Left cardiac atrium (tissue), 4 donors: ENCODE measurements at places on chromosomes 1 and 21.
A peak's percentile ranks its signal among the peaks of the same experiment; 100 is the strongest.

- no peak for DNase-seq
Observed at GRCh38 chr1:197868751-197869489, 33.5 kb upstream of the C1orf53 start.

GRCh38 chr1:99180343-99180808, 83.9 kb upstream of the PLPPR4 start:
- DNase-seq = peak; percentile 75

DNA sequence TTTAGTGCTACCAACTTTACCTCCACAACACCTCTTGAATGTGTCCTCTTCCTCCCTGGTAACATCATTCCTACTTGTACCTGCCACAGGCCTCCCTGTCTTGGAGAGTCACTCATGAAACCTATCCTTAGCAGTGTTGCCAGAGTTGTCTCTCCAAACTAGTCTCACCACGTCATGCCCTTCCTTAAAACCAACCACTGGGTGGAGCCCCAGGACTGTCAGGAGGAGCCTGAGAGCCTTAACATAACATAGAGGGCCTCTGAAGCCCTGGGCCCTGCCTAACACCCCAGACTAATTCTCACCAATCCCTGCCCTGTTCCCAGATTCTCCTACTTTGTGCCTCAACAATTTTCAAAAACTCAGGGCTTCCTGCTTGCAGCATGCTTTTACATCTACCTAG, 65.3 kb downstream of the ZNF697 start:
- DNase-seq = peak; percentile 55

DNA sequence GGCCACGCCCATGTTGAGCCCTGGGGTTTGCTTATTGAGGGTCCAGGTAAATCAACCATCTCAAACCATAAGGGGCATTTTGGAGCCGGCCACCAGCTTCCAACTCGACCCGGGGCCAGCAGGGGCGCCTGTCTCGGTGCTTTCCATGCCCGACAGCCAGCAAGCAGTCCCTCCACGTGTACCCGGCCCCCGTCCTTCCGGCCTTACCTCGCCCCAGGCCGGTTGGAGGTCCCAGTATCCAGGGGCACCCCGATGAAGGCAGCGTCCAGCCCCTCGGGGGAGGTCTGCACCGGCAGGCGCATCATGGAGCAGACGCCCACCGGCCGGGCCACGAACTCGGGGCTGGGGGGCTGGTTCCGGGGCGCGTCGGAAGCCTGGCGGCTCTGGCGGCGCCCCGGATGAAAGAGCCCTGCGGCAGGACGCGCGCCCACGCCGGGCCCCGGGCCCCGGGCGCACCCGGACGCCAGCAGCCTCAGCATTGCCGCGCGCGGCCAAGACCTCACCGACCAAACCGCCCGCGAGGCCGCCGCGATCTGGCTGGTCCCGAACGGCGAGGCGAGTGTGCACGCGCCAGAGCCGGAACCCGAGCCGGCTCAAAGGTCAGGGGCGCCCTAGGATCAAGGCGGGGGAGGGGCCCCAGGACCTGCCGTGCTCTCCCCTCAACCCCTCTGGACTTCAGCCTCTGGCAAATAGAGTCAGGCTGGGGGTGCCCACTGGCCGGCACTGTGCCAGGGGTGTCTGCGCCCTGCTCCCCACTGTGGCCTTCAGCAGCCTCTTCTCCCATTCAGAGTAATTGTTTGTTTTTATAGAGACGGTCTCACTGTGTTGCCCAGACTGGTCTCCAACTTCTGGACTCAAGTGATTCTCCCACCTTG, at the start of gene AGMAT:
TSS of gene AGMAT (minus strand) at position 563 of the 875 bp plus-strand sequence. CDS start at position 479, 84 bp downstream.
- DNase-seq = peak; percentile 48

GRCh38 chr1:162159515-162159914, 90.0 kb downstream of the NOS1AP start:
- no peak for DNase-seq

DNA sequence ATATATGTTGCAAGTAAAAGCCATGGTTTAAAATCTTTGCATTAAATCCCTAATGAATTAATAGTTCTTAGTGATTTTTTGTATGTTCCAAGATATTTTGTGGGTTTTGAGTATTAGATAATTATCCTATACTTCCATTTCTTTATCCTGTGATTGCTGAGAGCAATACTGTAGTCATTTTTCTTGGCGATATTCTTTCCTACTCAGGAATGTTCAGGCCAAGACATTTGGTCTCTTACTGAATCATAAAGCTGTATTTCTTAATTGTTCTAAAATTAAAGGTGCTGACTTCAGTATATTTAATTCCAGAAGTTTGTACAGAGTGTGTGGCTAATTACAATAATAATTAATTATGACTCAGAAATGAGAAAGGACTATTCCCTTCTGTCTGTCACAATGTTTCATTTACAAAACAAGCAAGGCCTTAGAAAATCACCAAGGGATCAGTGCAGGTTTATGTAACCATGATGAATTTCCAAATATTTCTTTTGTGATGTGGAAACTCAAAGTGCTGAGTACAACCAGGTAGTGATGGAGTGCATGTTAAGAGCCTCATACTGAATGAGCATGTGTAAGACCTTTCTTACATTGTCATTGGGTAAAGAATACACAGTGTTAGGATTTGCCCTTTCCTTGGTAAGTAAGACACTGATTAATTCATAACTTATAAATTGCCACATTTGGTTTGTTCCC, 161.2 kb downstream of the HMCN1 start:
- no peak for DNase-seq
